ENCODE measurements at places on chromosomes 1 and 21.
A peak's percentile ranks its signal among the peaks of the same experiment; 100 is the strongest.

DNA sequence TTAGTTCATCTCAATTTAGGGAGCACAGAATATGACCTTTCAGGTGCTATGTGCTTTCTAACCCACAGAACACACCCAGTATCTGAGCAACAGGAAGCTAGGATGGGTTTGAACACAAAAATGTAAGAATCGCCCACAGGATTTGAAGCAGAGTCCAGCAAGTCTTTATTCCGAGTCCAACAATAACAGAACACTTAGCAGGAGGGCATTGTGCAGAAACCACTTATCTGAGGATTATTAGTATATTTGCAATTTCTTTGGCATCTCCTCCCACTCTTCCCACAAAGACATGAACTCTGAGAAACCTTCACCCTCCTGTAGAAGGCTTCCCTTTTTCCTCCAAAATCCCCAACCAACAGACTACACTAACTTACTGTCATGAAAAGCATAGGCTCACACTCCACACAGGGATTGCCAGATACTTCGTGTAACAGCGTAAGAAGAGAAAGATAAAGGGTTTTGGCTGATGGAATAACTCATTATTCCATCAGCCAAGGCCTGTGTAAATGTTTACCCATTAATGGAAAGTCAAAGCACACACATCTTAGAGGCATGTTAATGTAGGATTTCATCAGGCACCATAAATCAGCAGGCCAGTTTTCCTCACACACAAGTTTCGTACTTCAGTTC lies 16.1 kb downstream of the SIPA1L2 start:
- DNase-seq, result no peak

- DNase-seq, result no peak
These were observed 156.7 kb downstream of the NR5A2 start for GRCh38 chr1:200184196-200184595.

DNA sequence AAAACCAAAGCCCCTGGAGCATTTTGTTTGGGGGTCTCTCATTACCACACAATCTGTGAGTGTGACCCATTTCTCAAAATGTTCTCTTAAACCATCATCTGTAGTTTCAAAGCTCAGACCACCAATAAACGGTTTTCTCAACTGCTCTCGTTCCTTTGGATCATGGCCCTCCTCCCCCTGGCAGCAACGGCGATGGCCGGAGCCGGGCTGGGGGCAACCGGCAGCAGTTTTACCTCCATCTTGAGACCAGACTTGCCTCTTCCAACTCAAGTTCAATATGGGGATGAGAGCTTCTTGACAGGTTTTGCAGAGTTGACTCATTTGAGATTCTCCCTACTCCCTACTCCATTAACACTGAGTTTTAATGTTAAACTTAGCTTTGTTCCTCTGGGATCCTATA lies 29.7 kb downstream of the LRRC42 start:
- no peak for DNase-seq

GRCh38 chr21:42594616-42595282 lies 58.7 kb upstream of the PDE9A start:
- no peak for DNase-seq

- peak; percentile 55 for DNase-seq
These were observed 85.4 kb upstream of the OLIG2 start for GRCh38 chr21:32940079-32941014.

GRCh38 chr1:18200136-18200717 lies 92.6 kb downstream of the IGSF21 start:
- DNase-seq, result no peak

DNA sequence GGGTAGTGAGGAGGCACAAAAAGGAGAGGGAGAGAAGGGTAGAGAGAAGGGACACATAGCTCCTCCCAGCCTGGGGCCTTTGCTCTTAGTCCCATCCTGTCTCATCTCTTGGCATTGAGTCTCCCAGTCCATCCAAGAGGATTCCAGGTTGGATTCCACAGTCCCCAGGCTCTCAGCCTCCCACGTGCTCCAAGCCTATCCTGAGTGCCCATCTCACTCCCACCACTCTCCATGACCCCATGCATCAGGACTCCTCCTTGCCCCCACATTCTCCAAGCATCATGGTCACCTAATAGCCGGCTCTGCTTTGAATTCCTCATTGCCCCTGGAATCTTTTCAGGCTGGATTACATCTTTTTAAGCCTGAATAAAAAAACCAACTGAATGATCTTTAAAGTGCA lies 87.9 kb downstream of the DSCAM start:
- no peak for DNase-seq

GRCh38 chr1:191709215-191709614 lies 449.0 kb upstream of the RGS18 start:
- DNase-seq, result no peak

DNA sequence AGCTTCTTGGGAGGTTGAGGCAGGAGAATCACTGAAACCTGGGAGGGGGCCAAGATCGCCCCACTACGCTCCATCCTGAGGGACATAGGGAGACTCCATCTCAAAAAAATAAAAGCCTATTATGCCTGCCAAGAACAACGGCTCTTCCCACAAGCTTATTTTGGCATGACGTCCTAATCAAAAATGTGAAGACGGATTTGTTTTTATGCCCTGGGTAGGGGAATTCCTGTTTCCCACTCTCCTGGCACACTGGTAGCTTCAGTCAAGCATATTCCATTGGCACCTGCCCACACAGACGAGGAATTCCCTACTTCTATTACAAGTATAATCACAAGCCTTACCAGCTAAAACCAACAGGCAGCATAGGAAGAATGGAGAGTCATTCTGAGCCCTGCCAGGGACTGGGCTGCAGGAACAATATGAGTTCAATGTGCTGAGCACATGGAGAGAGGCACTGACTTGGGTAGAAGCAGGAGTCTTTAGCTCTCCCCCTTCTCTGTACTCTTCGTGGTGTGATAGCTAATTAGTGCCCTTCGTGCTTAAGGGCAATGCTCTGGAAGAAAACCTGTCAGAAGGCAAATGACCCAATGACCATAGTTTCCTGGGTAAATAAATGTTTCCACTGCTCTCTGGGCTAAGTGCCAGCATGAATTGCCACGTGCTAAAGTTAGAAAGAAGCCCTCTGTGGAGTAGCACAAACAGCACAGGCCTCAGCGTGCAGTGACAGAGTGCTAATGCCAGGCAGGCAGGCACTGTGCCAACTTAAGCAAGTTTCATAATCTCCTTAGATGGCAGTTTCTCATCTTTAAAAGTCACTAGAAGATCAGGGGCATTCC lies 16.8 kb downstream of the TNFSF4 start:
- no peak for DNase-seq

GRCh38 chr1:162662013-162662412 lies 29.7 kb downstream of the DDR2 start:
- DNase-seq, result no peak

DNA sequence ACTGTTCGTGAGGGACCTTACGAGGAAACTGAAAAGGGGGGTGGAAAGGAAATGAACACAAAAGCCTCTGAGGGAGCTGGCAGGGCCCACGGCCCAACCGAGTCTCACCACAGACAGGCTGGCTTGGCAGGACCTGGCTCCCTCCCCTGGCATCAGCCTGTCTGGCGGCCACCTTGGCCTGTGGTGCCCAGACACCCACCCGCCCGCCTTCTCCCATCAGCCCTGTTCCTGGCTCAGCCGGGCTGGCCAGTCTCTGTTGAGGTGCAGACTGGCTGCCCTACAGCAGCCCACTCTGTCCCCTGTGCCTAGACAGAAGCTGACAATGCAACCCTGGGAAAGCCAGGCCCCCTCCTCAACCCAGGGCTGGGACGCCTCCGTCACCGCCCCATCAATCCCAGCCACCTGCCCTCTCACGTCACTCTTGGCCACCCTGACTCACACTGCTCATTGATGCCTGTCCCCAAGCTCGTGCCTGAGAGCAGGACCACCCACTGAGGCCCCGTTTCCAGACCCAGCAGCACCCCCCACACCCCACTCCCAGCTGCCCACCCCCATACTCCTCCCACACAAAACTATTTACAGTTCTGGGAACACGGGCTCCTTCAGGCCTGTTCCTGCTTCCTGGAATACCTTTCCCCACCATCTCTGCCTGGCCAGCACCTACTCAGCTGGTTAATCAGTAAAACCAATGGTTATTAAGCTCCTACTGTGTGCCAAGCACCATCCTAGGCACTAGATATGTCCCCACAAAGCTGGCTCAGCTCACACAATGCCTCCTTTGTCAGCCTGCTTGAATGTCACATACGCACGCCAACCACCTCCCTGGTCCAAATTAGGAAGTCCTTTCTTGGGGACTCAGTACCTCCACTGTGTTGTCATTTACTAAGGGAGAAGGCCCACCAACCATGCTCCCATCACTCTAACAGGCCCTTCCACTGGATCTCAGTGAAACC lies 22.7 kb downstream of the SDC3 start:
- DNase-seq, result no peak

GRCh38 chr1:42953182-42954180 lies 5.2 kb downstream of the SLC2A1 start:
- no peak for DNase-seq

DNA sequence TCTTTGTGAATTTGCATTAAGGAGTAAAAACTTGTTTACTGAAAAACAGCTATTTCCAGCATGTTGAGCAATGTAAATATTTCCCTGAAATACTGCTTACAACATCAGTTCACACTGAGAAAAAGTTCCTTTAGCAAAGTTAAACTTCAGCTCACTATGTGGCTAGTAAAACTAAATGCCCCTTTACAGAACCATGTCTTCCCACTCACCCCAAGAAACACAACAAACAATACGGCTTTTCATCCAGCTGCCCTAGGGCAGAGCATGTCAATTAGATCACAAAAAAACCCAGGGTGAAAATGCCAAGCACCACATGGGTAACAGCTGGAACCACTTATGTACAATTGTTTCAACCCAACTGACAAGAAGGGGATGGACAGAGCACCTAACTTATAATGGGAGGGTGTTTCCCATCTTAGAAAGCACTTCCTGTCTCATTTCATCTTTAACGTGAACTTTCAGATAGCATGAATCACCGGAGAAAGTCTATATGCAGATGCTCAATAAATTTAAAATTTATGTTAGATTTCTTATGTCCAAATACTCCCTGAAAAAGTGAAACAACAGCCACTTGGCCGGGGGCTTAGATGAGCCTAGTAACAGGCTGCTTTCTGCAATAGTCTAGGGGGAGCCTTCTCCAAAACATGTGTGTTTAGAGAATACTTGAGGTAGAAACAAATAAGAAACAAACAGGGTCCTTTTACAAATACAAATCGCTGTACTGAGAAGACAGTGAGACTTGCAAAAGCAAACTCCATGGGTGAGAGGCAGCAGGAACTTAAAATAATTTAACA lies 6.6 kb downstream of the NID1 start:
- DNase-seq, result no peak

DNA sequence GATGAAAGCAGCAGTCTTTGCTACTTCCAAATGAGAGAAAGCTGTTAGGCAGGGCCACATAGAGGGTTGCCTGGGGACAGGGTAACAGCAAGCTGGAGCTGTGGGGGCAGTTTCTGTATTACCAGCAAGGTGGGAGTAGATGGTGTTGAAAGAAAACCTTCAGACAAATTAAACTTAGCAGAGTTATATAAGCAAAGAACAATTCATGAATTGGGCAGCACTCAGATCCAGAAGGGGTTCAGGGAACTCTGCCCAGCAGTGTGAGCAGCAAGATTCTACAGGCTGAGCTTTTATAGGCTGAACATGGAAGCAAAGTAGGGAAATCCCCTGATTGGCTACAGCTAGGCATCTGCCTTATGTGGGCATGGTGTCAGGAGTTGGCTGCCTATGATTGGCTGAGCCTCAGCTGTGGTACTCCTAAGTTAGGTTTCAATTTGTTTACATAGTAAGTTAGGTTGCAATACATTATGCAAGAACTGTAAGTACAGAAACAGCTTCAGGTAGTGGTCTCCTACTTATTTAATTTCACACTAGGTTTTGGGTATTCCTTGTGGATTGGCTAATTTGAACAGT lies 64.1 kb upstream of the TMPRSS2 start:
- DNase-seq, result no peak

- DNase-seq, result no peak
These were observed 84.9 kb downstream of the PTPN14 start for GRCh38 chr1:214466403-214467077.

All from CD4-positive, alpha-beta T cell treated with Interleukin-15 for 4 hours (primary cell).